CD4-positive, alpha-beta memory T cell (primary cell): ENCODE measurements at places on chromosomes 12 and 14. TPM values are rescaled to one million over a fixed set of nuclear protein-coding genes. Genes with fewer than 3 reads are reported as not detected.

The SIX4 gene
- total RNA-seq = not detected

The PLA2G1B gene
- total RNA-seq = not detected

The ANKS1B gene
- 0.28 TPM for total RNA-seq

The SLC39A5 gene
- total RNA-seq = 2.1 TPM

The LIN7A gene
- not detected for total RNA-seq

The SERPINA12 gene
- total RNA-seq = not detected

The CLEC1B gene
- not detected for total RNA-seq

The RIMBP2 gene
- total RNA-seq = 0.20 TPM

The MYH6 gene
- not detected for total RNA-seq

The TAS2R30 gene
- total RNA-seq = 3.8 TPM

The POLE2 gene
- total RNA-seq = 1.9 TPM

The IKBIP gene
- 8.2 TPM for total RNA-seq

The RGS6 gene
- 0.32 TPM for total RNA-seq

The SYCP3 gene
- 0.28 TPM for total RNA-seq

The ZDHHC22 gene
- total RNA-seq = not detected

The SLC17A8 gene
- not detected for total RNA-seq

The KRT72 gene
- 7.7 TPM for total RNA-seq

The SIX1 gene
- total RNA-seq = not detected

The TAS2R43 gene
- total RNA-seq = 0.67 TPM

The SOAT2 gene
- total RNA-seq = 0.26 TPM

The BRF1 gene
- total RNA-seq = 56.0 TPM

The NPC2 gene
- total RNA-seq = 54.2 TPM

The CEBPE gene
- 0.84 TPM for total RNA-seq

The STXBP6 gene
- not detected for total RNA-seq

The CLEC2B gene
- total RNA-seq = 72.5 TPM

The TOMM20L gene
- total RNA-seq = not detected

The NFE2 gene
- not detected for total RNA-seq

The ITGB7 gene
- total RNA-seq = 382 TPM

The GALNT9 gene
- not detected for total RNA-seq

The PIK3C2G gene
- not detected for total RNA-seq

The TMEM63C gene
- total RNA-seq = 0.36 TPM

The NEUROD4 gene
- total RNA-seq = not detected

The LRFN5 gene
- not detected for total RNA-seq

The SMIM41 gene
- total RNA-seq = not detected

The NR4A1 gene
- 1.1 TPM for total RNA-seq

The KLHDC1 gene
- total RNA-seq = 12.9 TPM

The ESR2 gene
- not detected for total RNA-seq

The KRT3 gene
- not detected for total RNA-seq

The C12orf54 gene
- not detected for total RNA-seq

The FERMT2 gene
- 0.75 TPM for total RNA-seq

The WNT1 gene
- total RNA-seq = 2.8 TPM
